Liver (tissue), 10 donors: ENCODE measurements at places on chromosomes 3 and 15.

DNA sequence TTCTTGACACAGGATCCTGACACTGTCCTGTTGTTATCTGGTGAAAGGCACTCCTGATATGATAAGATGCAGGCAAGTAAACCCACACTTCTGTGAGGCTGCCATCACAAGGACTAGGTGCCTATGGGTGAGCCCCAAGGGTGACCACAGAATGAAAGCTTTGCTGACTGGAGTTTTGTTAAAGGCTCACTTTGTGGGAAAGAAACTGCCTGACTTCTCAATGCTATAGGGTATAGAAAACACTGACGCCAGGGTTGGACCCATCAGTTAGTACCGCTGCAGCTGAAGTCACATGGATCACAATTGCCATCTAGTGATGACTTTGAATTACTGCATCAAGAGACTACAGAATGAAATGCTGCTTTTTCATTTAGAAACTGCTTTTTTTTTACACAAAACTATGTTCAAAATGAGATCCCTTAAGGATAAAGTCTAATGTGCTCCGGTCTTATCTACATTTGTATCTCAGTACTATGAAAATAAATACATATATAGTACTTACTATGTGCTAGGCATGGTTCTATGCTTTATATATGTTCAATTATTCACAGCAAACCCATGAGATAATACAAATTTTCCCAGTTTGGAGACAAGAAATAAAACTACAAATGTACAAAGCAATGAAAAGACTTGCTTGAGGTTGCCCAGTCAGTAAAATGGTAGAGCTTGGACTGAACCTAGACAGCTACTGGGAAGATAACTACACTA is 64.2 kb upstream of the CMSS1 start:
- no peaks in the 10 kb centered on the region for H3K27me3 ChIP-seq
- DNase-seq: no peak
- H3K27ac ChIP-seq: no peak overlapping the region
- H3K36me3 ChIP-seq: no peaks in the 10 kb centered on the region
- H3K4me3 ChIP-seq: no peak overlapping the region

- no peaks in the 10 kb centered on the region for H3K27me3 ChIP-seq
- no peak overlapping the region for H3K4me3 ChIP-seq
- no peaks in the 10 kb centered on the region for H3K36me3 ChIP-seq
- no peaks in the 10 kb centered on the region for H3K4me1 ChIP-seq
- DNase-seq: no peak
Measured at GRCh38 chr3:125165189-125165947, 47.2 kb downstream of the SLC12A8 start.

- no peak overlapping the region for H3K4me3 ChIP-seq
- H3K36me3 ChIP-seq: no peaks in the 10 kb centered on the region
- no peak overlapping the region for H3K27ac ChIP-seq
- DNase-seq: no peak
- no peaks in the 10 kb centered on the region for H3K4me1 ChIP-seq
Measured at GRCh38 chr3:126852511-126852910, 130.4 kb upstream of the PLXNA1 start.

- H3K27ac ChIP-seq: no peak overlapping the region
- no peak overlapping the region for H3K4me3 ChIP-seq
- no peak for DNase-seq
Measured at GRCh38 chr3:69097407-69098086, 12.8 kb downstream of the ARL6IP5 start.

- H3K36me3 ChIP-seq: no peaks in the 10 kb centered on the region
- no peak for DNase-seq
- no peak overlapping the region for H3K4me3 ChIP-seq
Measured at GRCh38 chr15:99564221-99565048, 1.3 kb upstream of the MEF2A start.
